ENCODE measurements at places on chromosomes 6 and 20.

GRCh38 chr6:140101818-140102217 lies 727.4 kb upstream of the CITED2 start:
- no peak for DNase-seq

GRCh38 chr20:51029556-51029955 lies 6.6 kb upstream of the KCNG1 start:
- no peak for DNase-seq

DNA sequence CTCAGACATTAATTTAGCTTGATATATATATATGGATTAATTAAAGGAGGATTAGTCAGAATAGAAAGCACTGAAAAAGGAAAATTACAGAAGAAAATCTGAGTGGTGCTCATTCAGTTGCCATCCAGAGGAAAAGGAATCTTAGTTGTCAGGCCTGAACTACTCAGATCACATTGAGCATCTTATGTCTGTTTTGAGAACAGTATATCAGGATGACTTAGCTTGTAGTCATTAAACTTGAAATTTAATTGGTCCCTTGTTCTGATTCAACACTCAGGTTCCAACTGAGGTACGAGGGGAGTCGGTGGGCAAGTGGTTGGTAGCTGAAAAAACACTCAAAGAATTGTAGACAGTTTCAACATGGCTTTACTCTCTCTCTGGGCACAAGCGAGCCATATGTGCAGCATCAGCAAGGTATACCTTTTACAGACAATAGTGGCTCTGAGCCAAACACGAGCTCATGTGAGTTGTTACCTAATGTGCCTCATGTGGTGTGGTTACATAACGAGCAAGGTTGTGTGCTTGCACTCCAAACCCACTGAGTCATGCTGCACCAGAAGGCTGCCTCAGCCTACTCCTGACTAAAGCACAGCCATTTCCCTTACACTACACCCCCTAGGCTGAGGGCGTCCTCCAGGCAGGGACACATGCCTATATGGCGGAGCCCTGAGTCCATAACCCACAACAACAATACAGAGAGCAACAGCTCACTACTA lies 73.0 kb upstream of the HMGN3 start:
- DNase-seq = no peak

DNA sequence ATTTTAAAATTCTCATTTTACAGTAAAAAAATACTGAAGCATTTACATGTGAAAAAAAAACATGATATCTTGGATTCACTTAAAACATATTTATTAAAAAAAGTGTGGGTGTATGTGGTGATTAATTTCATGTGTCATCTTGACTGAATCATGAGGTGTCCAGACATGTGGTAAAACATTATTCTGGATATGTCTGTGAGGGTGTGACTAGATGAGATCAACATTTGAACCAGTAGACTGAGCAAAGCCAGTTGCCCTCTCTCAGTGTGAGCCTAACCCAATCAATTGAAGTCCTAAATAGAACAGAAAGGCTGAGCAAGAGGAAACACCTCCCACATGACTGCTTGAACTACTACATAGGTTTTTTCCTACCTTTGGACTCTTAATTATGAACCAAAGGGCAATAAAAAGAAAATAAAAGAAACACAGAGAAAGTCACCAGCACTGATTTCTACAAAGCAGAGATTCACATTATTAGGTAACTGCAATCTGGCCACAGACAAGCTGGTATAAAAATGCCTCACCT lies 90.5 kb upstream of the VGLL2 start:
- no peak for DNase-seq

DNA sequence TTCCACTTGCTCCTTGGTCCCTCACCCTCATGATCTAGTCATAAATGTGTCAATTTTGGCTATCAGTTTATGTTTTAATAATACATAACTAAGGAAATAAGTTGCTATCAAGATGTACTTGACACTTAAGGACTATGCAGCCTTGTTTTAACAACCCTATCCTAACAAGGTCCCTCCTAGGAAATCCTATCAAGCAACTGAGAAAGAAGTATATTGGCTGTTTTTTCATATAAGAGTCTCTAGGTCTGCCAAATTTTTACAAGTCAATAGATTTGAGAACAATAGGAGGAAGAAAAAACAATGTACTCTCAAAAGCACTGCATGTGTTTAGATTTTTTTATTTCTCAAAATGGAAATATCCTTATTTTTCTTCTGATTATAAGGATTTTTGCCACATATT lies 14.7 kb downstream of the FILIP1 start:
- no peak for DNase-seq

DNA sequence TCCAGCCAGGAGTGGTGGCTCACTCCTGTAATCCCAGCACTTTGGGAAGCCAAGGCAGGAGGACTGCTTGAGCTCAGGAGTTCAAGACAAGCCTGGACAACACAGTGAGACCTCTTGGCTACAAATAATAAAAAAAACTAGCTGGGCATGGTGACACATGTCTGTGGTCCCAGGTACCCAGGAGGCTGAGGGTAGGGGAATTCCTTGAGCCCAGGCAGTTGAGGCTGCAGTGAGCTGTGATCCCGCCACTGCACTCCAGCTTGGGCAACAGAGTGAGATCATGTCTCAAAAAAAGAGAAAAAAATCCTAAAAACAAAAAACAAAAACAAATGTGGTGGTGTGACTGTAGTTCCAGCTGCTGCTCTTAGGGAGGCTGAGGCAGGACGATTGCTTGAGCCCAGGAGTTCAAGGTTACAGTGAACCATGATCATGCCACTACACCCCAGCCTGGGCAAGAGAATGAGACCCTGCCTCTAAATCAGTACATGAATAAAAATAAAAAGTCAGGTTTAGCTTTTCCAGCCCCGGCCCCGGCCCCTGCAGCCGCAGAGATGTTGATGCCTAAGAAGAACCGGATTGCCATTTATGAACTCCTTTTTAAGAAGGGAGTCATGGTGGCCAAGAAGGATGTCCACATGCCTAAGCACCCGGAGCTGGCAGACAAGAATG lies 13.5 kb upstream of the SNRPC start:
- no peak for DNase-seq
